Activated gamma-delta T cell treated with anti-CD3 and anti-CD28 coated beads, Interleukin-2, amount 50 U/mL, for 16 hours (primary cell): ENCODE measurements at places on chromosomes 1 and 21.

DNA sequence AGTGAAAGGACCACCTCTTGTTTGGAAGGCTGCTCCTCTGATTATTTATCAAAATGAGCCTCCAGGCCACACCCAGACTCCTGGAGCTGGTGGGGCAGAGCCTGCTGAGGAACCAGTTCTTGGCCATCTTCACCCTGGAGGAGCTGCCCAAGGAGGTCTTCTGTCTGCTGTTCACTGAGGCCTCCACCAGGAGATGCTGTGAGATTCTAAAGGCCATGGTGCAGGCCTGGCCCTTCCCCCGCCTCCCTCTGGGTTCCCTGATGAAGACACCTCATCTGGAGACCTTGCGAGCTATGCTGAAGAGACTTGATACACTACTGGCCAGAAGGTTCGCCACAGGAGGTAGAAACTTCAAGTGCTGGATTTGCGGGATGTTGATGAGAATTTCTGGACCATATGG, 61.7 kb upstream of the GJA8 start:
- DNase-seq, result no peak

DNA sequence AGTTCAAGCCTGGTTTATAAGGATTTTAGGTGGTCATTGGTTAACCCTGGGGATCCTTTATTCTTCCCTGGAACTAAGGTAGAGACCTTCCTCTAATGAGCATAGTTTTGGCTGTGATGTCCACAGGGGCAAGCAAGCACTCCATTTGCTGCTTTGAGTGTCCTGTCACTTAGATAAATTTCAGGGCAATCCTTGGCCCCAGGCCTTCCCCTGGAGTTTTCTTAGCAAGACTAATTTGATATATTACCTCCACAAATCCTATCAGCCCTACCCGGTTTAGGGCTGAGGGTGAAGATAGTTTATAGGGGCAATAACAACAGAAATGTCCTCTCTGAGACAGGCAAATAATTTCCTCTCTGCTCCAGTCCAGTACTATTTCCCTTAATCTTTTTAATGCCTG, 166.6 kb downstream of the CYYR1 start:
- DNase-seq, result no peak

DNA sequence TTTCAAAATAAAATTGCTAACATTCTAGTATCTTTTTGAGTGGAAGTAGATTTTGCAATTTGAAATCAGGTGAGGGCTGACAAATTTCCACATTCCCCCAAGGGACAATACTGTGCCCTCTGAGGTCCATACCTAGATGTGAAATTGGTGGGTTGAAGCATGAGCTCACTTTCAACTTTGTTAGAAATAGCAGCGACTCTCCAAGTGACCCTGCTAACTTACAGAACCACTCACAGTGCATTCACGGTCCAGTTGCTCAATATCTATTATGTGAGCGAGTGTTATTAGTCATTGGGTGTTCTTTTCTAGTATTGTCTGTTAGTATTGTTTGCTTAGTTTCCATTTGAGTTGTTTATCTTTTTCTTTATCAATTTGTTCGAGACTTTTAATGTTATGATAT, 53.6 kb upstream of the ASB17 start:
- no peak for DNase-seq

DNA sequence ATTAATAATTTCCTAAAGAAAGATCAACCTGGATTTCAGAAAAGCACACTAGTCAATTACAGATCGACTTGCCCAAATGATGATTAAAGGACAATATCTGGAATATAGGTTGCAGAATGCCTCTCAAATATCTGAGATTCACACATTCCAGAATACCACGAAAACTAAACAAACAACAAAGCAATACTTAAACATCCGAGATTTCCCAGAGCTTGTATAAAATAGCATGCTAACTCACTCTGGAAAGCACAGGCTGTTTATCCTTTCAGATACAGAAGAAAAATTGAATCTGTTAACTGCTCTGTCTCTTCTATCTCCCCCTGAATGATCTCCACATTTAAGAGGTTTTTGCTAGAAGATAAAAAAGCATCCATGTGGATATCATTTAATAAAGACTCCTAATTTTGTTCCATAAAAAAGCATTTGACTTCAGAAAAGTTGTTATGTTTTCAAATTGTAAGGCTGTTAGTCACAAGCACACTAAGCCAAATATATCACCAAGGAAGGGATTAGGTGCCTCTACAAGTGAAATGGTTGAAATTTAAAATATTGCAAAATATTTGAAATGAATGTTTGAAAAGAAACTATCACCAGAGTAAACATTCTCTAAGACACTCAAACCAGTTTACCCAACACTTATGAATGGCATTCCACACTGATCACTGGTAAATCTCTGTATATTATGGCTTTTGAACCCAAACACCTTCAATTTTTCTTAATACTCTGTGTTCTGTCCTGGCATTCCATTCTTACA, 865.1 kb upstream of the ADAMTS5 start:
- no peak for DNase-seq

DNA sequence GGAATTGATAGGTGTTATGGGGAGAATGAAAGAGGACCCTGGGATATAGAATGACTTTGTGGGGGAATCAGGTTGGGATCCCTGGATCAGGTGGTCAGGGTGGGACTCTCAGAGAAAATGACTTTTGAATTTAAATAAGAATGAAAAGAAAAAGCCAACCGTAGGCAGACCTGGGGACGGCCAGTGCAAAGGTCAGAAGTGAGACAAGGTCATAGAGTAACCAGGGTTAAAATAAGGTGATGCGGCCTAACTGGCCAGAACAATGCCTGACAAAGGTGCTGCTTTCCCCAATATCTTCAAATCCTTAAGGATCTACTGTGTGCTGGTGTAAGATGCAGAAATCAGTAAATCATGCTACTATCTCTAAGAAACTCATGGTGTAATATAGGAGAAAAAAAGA, 238.4 kb upstream of the JUN start:
- no peak for DNase-seq

GRCh38 chr1:33081554-33082305, 777 bp downstream of the AZIN2 start:
- no peak for DNase-seq
